ENCODE measurements at places on chromosomes 1 and 21.

DNA sequence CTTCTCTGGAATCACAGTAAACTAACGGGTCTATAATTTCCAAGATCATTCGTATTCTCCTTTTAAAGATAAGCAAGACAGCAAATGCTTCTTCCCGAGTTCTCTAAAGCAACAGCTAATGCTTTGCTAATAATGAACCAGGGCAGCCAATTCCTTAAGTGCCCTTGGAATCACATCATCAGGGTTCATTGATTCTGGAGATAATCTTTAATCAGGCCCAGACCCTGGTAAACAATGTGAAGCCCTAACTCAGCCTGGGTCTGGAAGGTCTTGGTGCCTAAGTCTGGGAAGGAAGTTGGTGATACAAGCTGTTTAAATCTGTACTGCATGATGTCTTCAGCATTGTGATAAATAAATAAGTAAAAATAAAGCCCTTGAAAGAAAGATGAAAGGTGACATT, 18.4 kb downstream of the ERI3 start:
- DNase-seq = no peak

DNA sequence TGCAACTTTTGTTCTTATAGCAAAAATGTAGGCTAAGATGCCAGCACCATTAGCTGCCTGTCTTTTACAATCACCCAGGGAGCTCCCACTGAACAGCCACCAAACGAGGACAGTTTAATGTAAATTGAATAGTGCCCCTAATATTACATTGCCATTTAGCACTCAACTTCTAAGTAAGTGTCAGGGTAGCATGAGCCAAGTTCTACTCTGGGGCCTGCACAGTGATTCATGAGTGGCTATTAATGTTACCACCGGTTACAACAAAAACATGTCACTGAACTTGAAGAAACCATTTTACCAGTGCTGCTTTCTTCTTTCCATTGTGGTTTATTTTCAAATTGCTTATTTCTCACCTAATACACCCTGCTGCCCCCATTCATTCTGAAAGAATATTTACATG, 295.6 kb upstream of the RRP15 start:
- DNase-seq = no peak

DNA sequence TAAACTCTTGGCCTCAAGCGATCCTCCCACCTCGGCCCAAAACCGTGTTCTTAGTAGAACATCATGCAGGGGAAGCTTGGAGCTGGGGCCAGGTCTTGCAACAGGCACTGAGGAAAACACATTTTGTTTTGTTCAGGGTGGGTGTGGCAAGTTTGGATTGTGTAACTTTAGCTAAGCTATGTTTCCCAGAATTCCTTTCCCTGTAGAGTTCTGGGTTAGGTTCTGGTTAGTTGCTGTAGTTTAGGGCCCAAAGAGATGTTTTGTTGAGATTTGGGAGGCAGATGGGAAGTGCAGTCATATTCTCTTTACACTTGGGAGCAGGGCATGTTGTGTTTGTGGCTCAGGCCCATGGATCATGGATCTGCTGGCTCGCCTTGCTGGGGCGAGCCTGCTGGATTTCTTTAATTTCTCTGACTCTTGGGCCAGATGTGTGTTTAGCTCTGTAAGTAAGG, 24.0 kb downstream of the PLA2G5 start:
- no peak for DNase-seq

GRCh38 chr1:59779949-59780348, 34.8 kb upstream of the HOOK1 start:
- DNase-seq = peak; percentile 2

GRCh38 chr1:191876631-191877030, 281.6 kb upstream of the RGS18 start:
- DNase-seq = no peak

DNA sequence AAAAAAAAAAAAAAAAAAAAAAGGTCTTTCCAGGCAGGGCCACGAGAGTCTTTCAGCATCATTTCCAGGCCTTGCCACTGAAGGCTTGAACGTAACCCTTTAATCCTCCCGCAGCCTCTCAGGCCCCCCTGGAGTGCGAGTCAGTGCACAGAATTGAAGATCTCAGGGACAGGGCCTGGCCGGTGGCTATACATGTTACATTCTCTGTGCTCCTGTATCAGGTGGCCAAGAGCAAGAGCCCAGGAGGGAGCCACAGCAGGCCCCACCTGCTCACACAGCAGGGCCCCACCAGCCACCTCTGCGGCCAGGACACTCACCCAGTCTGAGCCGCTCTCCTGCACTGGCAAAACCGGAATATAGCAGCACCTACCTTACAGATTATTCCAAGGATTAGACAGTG, 34.1 kb upstream of the SLC25A33 start:
- DNase-seq = no peak

- peak; percentile 18 for DNase-seq
Observed at GRCh38 chr1:115506924-115507589, 134.7 kb upstream of the VANGL1 start.

GRCh38 chr1:48757363-48757762, 19.3 kb downstream of the BEND5 start:
- DNase-seq = no peak

DNA sequence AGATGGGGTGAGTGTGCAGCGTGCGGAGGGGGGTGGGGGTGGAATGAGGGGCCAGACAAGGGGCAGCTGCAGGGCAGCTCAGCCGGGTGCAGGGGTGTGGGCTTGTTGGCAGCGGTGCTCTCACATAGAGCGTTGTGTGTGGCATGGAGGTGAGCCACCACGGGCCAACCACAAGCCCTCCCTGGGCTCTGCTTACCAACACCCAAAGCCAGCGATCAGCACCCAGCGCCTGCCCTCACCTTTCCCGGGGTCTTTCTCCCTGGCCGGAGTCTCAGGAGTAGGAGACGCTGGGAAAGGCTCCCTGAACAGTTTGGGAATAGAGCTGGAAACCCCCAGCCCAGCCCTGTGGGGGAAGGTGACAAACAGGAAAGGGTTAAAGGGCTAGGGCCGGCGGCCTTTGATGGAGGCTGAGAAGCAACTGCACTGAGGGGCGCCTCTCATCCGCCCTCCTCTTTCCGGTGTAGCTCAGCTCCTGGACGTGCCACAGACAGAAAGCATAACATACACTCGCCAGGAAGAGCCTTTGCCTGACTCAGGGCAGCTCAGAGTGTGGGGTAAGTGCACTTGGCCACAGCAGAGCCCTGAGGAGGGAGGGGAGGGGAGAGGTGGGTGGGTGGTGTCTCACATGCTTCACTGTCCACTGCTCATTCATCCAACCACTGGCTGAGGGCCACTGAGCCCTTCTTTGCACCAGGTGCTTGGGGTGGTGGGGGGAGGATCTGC, 577 bp downstream of the IKBKE start:
- DNase-seq = peak; percentile 71

DNA sequence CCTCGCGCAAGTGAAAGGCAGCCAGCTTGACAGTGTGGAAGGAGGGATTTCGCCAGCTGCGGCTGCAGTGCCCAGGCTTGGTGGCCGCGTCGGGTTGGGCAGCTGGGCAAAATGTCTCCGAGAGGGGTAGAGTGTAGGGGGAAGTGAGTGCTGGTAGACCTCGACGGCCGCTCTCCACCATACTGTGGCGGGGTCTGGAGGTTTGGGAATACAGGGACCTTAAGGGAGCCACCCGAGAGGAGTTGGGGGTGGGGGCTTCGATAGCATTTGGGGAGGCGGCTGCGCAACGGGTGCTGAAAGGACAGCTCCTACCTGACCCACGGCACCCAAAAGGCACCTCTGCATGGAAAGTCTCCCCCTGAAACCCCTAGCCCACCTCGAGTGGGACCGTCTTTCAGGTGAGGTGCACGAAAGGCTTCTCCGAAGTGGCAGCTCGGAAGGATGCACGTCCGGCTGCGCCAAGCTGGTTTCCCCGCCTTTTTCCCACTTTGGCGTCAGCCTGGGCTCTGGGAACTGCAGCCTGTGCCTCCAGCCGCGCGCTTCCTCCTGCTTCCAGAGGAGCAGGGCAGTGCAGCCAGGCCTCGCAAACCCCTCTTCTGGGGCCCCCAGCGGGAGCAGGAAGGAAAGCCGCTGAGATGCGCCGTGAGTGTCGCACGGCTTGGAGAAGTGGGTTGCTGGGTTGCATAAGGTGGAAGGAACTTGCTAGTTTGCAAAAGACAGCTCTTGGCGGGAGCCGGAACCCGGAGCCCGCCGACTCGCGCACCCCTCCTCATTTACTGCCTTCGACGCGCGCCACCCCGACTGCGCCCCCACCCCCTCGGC, 531 bp upstream of the HMGN2 start:
- peak; percentile 82 for DNase-seq

GRCh38 chr1:156543066-156543465, 29.3 kb downstream of the IQGAP3 start:
- DNase-seq = no peak

DNA sequence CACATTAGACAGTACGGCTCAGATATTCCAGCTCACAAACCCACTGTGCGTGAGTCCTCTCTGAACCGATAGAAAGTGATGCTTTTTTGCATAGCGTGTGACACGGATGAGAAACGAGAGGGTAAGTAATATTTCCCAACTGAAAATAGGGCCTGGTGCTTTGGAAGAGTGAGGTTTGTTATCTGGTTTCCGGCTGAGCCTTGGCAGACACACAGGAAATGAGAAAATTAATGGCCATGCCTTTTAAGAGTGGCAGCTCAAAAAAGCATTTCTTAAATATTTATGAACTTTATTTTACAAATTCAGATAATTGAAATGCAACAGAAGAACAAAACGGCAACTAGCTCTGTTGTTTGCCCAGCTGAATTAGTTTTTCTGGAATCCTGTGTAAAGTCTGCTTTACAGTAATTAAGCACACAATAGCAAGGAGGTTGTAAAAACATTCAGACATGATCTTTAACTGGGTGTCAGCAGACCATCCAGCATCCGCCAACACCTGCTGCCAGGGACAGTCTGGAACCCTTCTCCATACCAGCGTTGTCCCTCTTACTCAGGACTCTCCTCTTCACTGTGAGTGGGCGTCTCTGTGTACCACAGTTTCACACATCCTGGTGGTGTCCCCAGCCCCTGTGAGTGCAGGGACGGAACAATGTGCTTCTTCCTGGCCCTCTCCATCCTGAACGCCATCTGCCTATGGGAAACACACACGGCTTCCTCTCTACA, 155.4 kb downstream of the PGBD5 start:
- DNase-seq = no peak

DNA sequence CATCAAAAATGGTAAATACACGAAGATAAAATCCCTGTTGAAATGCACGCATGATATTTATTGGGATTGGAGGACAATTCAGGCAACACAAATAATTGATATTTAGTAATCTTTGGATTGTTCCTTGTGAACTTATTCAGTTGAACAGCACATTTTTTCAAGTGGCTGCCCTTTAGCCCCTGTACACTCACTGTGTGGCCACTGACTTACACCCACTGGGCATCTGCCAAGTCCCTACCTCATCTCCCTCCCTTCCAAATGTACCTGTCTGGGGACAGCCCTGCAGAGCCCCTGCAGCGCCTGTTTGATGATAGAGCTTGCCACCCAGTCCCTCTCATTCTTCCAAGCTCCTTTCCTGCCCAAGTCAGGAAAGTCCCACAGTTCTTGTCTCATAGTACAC, 154.3 kb downstream of the GLUL start:
- DNase-seq = no peak

GRCh38 chr1:200998323-200998722, 25.2 kb downstream of the KIF21B start:
- no peak for DNase-seq

- DNase-seq = no peak
Observed at GRCh38 chr1:242318140-242318539, 206.4 kb downstream of the PLD5 start.

DNA sequence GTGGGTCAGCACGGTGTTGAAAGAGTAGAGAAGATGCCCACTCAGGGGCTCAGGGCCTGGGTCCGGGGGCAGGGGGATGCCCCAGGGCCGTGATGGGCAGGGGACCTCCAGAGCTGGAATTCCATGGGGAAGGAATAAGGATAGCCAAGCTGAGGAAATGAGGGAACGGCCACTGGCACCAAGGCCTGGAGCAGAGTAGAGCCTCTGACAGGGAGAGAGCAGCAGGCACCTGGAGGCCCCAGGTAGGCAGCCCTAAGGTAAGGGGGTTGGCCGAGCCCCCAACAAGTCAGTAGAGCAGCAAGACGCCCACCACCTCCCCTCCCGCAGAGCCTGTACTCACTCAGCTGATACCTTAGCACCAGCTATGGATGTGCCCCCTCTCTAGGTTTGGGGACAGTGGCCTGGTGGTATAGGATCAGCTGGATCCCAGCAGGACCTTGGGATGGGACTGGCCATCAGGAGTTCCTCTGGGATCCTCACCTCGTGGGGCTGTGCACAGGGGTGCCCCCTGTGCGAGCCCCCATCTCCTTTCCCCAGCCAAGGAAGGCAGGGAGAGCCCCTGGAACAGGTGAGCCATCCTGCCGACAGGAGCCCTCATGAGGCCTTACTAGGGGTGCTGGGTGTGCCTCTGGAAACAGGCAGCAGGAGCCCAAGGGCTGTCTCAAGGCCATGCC, 21.0 kb upstream of the ARF1 start:
- DNase-seq = no peak

- DNase-seq = peak; percentile 44
Observed at GRCh38 chr1:159851407-159851806, 11.1 kb downstream of the VSIG8 start.

- no peak for DNase-seq
Observed at GRCh38 chr1:59979666-59980065, 53.1 kb upstream of the CYP2J2 start.

DNA sequence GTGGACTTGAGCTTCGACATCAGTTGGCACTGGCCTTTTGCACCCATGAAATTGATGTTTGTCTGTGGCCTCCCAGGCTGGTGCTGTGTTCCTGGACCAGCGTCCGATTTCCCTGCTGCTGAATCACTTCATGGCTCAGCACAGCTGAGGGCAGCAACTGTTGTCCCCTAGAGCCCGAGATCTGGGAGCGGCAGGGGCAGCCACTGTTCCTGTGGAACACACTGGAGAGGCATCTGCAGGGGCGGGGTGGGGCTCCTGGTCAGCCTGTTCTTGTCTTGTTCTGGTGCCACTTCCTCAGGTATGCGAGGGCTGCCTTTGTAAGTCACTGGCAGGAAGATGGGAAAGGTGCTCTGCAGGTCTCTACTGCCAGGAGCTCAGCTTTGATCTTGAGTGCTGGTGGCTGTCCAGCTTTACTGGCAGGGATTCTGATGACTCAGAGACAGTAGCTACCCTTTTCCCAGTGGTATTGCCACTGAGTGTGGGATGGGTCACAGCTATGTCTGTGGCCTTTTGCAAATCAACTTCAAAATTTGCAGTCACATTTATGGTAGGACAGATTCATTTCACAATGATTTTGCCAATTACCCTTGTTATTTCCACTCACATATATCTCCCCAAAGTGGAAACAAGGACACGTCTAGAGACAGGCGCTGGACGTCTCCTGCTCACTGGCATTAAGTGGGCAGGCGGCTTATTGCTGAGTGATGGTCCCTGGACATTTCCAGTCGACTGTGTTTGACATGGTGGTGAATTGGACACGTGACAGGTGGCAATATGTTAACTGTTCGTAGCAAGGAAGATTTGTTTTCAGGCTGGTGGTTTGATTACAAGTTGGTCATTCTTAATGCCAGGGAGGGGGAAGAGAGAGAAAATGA, 15.3 kb downstream of the AGPAT3 start:
- DNase-seq = peak; percentile 43

Measured in suppressor macrophage treated with lipopolysaccharide for 1 hour (primary cell).